HT-29 (cell line): ENCODE measurements at places on chromosomes 11 and 22. TPM values are rescaled to one million over a fixed set of nuclear protein-coding genes. Genes with fewer than 3 reads are reported as not detected.

PDE3B gene
- total RNA-seq = 25.9 and 31.2 TPM in 2 replicates

- DNase-seq = no peak
These were observed 22.2 kb downstream of the CASP5 start for GRCh38 chr11:105000797-105001196.

DNA sequence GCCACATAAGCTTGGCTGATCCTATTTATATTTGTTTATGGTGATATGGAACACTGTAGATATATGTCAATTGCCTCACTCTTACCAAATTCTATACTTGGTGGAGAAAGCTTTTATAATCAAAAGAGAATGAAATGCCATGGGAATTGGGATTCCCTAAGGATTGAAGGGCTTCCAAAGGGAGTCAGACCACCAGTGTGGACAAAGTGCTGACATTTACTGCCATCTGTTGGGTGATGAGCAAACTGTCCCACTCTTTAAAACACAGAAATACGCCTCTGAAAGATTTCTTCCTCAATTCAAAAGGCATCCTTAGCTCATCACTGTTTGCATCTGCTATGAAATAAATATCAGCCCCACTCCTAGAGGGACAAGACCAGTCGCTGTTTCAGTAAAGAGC is 7.1 kb downstream of the SLC1A2 start:
- peak; percentile 55 for DNase-seq

- no peak for DNase-seq
These were observed 27.3 kb upstream of the KRTAP5-6 start for GRCh38 chr11:1669546-1670218.

DNA sequence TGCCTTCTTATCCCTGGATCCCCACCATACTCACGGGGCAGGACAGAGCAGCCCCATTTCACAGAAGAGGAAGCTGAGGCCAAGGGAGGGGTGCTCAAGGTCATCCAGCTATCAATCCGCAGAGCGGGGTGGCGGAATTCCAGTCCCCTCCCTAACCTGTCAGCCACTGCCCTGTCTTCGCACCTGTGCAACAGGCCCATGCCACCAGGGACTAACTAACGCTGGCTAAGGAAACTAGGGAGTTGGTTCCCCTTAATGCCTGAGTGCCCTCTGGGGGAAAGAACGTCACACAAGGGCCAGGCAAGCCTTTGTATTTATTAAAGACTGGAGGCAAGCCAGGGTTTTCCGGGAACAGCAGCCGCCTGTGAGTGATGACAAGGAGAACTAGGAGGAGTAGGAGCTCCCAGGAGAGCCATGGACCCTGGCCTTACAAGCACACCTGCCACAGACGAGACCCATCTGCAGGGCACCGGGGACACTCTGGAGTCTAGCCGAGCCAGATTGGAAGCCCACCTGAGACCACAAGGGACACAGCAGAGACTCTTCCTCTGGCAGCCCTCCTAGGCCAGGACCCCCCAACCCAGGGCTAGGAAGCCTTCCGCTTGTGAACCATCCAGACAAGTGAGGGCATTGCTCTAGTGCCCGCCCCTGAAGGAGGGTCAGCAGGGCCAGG is 64.4 kb downstream of the MYH9 start:
- no peak for DNase-seq

DNA sequence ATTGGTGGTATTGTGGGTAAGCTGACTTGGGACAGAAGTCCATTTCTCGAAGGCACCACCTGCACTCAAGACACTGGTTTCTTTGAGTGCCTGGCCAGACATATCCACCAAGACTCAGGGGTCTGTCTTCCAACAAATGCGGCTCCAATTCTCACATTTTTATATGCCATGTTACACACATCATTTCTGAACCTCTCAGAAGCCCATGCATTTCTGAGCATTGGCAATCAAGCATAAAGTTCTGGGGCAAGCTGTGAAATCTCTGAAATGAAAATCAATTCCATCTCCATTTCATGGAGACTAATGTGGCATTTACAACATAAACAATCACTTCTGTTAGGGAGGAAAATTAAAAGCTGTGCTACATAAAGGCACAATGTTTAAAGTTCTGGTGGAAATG is 243.7 kb downstream of the KIRREL3 start:
- DNase-seq = no peak
